Body of pancreas (tissue), 4 donors: ENCODE measurements at places on chromosomes 1 and 21. TPM values are rescaled to one million over a fixed set of nuclear protein-coding genes. Genes with fewer than 3 reads are reported as not detected.

Gene CA6
- total RNA-seq = not detected

Gene JMJD4
- total RNA-seq = 13.2 TPM

Gene REG4
- 9.2 TPM for total RNA-seq

DNA sequence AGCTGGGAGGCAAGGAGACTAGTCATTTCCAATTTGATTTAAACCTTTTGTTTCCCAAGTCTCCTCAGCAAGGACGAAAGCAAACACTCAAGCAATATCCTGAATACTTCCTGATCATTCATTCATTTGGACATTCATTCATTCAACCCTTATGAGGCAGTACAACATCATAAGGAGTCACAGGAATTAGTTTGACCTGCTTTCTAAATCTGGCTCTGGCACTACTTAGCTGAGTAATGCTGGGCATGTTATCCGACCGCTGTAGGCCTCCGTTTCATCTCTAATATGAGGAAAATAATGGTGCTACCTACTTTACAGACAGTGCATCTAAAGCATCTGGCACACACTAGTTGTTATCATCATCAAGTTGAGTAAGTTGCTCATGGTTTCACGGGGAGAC lies 11.7 kb downstream of the FAM78B start:
- no peaks in the 10 kb centered on the region for H3K4me1 ChIP-seq
- no peaks in the 10 kb centered on the region for H3K27me3 ChIP-seq
- H3K27ac ChIP-seq = no peak overlapping the region
- no peak overlapping the region for H3K4me3 ChIP-seq

DNA sequence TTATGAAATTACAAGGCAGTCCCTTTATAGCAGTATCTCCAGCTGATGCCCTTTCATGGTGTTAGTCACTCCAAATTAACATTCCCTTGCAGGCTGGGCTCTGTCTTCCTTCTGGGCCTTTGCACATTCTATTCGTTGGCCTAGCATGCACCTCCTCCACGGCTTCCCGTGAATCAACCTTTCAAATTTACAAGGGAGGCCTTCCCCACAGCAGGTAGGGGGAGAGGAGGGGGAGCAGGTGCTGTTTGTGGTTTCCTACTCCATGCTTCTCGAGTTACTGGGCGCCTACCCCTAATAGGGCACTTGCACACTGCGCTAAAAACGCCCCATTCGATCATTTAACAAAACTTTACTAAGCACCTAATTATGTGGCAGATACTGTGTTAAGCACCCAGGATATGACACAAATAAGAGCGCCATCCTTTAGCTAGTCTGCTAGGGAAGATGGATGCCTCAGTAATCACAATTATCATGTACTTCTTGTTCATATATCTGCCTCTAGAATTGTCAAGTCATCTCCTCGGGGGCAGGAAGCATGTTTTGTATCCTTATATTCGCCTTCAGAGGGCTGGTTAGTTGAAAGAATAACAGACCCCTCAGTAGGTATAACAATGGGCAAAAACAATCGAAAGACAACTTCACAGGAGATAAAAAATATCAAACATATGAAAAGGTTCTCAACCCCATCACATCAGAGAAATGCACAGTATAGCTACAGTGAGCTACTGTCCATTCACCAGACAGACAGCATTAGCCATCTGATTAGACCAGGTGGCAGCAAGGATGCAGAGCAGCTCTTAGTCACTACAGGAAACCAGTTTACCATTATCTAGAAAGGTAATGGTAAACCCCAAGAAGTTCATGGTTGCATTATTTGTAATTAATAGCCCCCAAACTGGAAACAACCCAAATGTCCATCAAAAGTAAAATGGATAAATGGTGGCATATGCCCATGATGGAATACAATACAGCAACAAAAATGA lies 1.7 kb upstream of the ADAR start:
- DNase-seq = no peak
- H3K4me3 ChIP-seq = no peak overlapping the region
- no peaks in the 10 kb centered on the region for H3K36me3 ChIP-seq
- no peak overlapping the region for H3K27ac ChIP-seq
- H3K4me1 ChIP-seq = peaks cover 33% of the 10 kb centered on the region

- peaks cover 25% of the 10 kb centered on the region for H3K36me3 ChIP-seq
- no peak for DNase-seq
- H3K27ac ChIP-seq = no peak overlapping the region
- H3K4me3 ChIP-seq = no peak overlapping the region
- H3K4me1 ChIP-seq = no peaks in the 10 kb centered on the region
Measured at GRCh38 chr1:10101929-10102328, 69.2 kb downstream of the UBE4B start.

DNA sequence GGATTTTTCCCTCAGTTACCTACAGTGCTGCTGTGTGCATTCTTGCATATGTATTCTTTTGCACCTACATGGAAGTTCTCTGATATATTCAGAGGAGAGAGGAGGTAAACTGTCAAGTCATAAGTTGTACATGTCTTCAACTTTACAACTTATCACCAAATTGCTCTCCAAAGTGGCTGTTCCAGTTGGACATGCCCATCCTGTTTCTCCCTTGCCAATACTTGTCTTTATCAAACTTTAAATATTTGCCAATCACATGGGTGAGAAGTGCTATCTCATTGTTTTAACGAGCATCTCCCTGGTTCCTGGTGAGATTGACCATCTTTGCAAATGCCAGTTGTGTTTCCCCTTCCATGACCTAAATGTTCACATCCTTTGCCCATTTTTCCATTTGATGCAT lies 88.2 kb downstream of the KIF26B start:
- DNase-seq = no peak
- no peaks in the 10 kb centered on the region for H3K36me3 ChIP-seq
- H3K27ac ChIP-seq = no peak overlapping the region
- H3K4me3 ChIP-seq = no peak overlapping the region

DNA sequence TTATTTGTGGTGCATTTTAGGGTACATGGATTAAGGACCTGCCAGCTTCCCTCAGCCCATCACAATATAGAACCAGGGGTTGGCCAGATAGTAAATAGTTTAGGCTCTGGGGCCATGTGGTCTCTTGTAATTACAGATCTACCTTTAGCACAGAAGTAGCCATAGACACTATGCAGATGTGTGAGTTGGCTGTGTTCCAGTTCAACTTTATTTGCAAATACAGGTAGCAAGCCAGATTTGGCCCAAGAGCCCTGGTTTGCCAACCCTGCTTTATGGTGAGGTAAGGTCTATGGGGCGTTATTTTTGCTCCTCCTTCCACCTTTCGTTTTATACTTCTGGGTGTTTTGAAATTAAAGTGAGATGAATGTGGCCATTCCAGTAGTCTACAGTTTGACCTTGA lies 48.7 kb downstream of the MRPS6 start:
- DNase-seq = peak; percentile 42
- H3K36me3 ChIP-seq = peaks cover 3% of the 10 kb centered on the region
- H3K27me3 ChIP-seq = no peaks in the 10 kb centered on the region
- no peak overlapping the region for H3K4me3 ChIP-seq
